ENCODE measurements at places on chromosomes 3 and 15.

- DNase-seq, result peak; percentile 25
Observed at GRCh38 chr3:48607519-48607918, 1.9 kb downstream of the UQCRC1 start.

DNA sequence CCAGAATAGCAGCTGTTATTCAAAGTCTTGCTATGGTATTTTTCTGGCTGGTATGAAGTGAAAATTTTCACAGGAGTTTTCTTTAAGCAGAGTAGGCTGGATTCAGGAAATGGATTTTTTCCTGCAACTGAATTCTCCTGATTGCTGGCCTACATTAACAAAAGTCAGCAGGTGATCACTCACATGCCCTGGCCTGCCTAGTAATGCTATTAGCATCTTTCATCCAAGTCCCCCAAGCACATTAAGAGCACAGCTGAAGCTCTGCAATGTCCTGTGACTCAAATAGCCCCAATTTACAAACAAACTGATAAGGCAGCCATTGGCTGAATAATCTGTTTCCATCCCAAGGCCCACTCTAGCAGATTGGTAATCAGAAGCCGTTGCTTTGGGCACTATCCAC lies 688.3 kb upstream of the LMCD1 start:
- no peak for DNase-seq

- DNase-seq, result no peak
Observed at GRCh38 chr3:191262650-191263049, 63.6 kb downstream of the OSTN start.

- DNase-seq, result no peak
Observed at GRCh38 chr15:85976986-85977385, 102.7 kb upstream of the AGBL1 start.

- no peak for DNase-seq
Observed at GRCh38 chr3:188976407-188976806, 195.4 kb upstream of the TPRG1 start.

GRCh38 chr3:134076851-134077250 lies 47.1 kb upstream of the SLCO2A1 start:
- DNase-seq, result no peak
